ENCODE measurements at places on chromosomes 11 and 22. TPM values are rescaled to one million over a fixed set of nuclear protein-coding genes. Genes with fewer than 3 reads are reported as not detected.
A peak's percentile ranks its signal among the peaks of the same experiment; 100 is the strongest.

FOLR3 gene
- 74.0 TPM for polyA plus RNA-seq

GRCh38 chr11:113160808-113161124 is 153.6 kb upstream of the TTC12 start:
- DNase-seq = no peak

- DNase-seq = no peak
Measured at GRCh38 chr22:20009582-20010306, 6.9 kb downstream of the ARVCF start.

DNA sequence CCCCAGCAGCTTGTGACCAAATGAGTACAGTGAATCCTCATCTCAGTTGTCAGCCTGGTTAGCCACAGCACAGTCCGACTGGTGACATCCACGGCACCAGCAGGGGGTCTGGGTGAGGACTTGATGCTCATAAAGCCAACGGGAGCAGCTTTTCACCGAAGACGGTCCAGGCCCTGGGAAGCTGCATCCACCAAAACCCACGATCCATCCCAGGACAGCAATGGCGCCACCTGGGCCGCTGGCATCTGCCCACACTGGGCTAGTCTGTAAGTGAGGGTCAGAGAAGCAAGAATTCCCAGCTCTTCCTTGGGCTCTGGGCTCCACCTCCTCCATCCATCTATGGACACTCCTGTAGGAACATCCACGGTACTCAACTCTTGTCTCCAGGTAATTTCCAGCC is 25.1 kb upstream of the FXYD6 start:
- no peak for DNase-seq

GRCh38 chr11:76234021-76234415 is 27.7 kb upstream of the WNT11 start:
- DNase-seq = peak; percentile 93

- no peak for DNase-seq
Measured at GRCh38 chr22:47372596-47373385, 610.3 kb downstream of the TBC1D22A start.

DNA sequence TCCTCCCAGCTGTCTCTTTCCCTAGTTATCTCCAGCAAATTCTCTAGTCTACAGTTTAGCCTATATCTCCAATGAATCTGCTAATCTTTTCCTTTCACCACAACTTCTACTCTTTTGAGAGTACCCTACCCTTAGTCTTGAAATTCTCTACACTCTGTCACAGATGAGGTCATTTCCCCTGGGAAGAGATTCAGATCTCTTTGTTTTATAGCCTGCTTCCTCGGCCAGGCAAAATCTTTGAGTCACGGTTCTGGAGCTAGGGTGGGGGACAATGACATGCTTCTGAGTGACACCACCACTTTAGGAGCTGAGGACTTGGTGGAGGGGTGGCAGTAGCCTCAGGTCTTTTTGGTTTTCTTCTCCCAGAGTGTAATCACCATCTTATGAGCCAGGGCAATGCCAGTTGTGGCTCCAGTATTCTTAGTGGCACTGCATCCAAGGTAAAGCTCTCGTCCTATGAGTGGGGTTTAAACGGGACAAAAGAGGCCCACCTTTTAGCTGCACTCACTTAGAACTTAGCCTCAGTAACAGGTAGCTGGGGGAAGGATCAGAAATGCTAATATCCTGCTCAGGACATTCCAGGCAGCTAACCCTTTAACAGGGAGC is 98.5 kb upstream of the RRM1 start:
- DNase-seq = no peak

- no peak for DNase-seq
Measured at GRCh38 chr11:85088286-85088685, 538.9 kb downstream of the DLG2 start.

DNA sequence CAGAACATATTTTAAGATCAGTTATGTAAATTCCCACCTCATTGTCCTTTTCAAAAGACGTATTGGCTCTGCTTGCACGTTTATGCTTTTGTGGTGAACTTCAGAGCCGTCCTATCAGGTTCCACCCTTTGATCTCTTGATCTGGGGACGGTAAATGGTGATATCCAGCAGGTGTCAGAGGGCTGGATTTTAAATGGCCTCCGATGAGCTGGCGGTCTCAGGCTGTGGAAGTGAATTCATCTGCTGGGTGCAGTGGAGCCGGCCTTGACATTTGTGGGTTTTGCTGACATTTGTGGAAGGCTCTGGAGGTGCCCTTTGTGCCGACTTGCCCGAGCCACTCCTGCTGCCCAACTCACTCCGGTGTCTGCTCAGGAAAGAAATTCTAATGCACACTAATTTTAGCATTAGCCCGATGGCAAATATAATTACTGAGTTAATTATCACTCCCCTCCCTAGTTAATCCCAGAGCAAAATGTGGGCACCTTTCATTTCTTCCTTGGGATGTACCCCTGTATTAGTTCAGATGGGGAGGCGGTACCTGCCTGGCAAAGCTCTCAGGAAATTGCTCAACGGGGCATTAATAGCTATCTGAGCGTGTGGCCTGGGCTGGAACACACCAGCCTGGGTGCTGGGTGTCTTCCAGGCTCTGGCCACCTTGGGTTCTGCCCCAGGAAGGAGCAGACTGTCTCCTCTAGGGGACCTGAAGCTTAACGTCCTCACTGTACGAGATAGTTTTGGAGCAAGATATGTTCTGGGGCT is 9.1 kb downstream of the LRP5 start:
- DNase-seq = no peak

GRCh38 chr11:75346912-75347647 is 4.4 kb downstream of the ARRB1 start:
- DNase-seq = peak; percentile 42

MISFA gene
- not detected for polyA plus RNA-seq

- DNase-seq = no peak
Measured at GRCh38 chr11:130766650-130767565, 149.4 kb downstream of the SNX19 start.

DNA sequence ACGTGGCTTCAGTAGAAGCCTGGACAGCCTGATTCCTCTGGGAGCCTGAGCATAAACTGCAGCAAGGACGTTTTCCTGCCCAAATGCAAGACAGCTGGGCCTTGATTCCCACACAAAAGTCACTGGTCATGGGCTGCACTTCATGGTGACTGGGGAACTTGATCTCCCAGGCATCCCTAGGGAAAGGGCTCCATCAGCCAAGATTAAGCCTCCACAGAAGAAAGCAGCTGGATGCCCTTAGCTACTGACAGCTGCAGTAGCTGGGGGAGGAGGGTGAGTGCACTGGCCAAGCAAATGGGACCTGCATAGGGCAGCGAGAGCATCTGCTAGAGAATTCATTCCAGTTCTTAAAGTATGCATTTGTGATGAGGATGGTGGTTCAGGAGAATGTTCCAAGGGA is 267.4 kb upstream of the ISX start:
- DNase-seq = no peak

GRCh38 chr11:95450547-95451123 is 219.6 kb upstream of the SESN3 start:
- no peak for DNase-seq

LYVE1 gene
- polyA plus RNA-seq = 0.31 TPM

- peak; percentile 9 for DNase-seq
Measured at GRCh38 chr11:10019906-10020682, 273.9 kb downstream of the SBF2 start.

GRCh38 chr11:124946735-124947141 is 7.3 kb upstream of the CCDC15 start:
- DNase-seq = no peak

AHNAK gene
- 103 TPM for polyA plus RNA-seq

RIMBP3B gene
- 0.09 TPM for polyA plus RNA-seq

BAIAP2L2 gene
- polyA plus RNA-seq = not detected

DNA sequence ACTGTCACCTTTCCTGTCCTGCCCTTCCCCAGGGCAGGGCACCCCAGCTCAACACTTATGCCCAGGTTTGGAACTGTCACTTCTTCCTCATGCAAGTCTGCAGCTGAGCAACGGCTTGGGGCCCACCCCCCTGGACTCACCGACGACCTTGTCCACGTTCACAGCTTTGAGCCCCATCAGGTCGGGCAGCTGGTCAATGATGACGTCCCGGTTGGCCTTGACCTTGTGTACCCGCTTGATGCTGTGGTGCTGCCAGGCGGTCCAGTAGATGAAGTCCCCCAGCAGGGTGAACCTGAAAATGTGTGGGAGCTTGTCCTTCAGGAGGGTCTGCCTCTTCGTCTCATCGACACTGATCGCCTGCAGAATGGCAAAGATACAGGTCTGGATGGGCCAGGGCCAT is 135.0 kb downstream of the CRYBB2 start:
- DNase-seq = no peak

TMEM121B gene
- polyA plus RNA-seq = 1.4 TPM

GRCh38 chr22:36107436-36107835 is 53.1 kb downstream of the APOL3 start:
- no peak for DNase-seq

DNA sequence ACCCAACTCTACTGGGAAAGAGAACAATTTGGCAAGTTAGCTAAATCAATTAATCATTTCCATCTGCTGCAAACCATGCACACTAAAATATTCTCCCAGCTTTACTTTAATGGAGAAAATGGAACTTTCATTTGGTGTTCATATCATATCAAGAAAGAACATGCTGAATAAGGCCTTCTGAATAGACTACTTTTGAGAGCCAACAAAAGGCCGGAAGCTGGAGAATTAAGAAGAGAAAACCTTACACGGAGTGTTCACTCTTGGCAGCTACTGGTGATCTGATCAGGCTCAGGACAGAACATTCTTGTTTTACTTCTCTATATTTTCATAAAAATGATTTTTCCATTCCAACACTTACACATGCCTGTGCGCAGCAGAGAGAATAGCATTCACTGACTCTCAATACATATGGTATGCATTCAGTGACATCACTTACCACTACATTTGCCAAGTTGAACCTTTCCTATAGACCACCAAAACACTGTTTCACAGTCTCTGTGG is 165.3 kb downstream of the TTC28 start:
- no peak for DNase-seq

DNA sequence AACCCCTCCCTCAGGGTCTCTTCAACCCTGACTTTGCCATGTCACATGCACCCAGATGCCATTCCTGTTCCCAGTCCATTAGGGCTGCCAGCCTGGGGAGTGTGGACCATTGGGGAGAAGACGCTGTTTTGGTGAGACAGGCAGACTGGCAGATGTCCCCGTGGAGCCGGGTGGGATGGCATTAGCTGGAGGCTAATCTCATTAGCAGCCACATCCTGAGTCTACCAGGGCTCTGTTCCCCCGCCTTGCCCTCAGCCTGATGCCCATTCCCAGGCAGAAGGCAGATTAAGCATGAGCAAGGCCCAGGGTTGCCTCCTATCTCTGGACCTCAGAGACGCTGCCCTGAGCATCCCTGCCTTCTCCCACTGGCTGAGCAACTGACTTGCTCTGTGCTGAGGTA is 46.4 kb upstream of the ALX4 start:
- DNase-seq = no peak

SYT8 gene
- not detected for polyA plus RNA-seq

KRTAP5-8 gene
- polyA plus RNA-seq = not detected

DNA sequence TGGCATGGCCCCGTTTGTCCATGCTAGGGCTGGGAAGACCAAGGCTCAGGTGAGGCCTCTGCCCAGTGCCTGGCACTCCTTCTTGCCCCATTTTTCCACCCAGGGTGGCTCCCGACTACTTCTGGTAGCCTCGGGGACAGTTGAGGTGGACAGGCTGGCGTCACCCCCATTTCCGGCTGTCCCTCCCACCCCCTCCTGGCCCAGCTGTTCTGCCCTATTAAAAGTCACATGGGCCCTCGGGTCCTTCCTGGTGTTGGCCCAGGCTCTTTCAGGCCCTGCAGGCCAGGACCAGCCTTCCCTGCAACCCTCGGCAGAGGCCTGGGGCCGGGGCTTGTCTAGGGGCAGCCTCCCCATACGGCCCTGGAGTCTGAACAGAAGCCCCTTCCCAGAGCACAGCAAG is 9.5 kb downstream of the CD81 start:
- DNase-seq = no peak

- DNase-seq = no peak
Measured at GRCh38 chr22:48486134-48486532, 1341.5 kb downstream of the BRD1 start.

DNA sequence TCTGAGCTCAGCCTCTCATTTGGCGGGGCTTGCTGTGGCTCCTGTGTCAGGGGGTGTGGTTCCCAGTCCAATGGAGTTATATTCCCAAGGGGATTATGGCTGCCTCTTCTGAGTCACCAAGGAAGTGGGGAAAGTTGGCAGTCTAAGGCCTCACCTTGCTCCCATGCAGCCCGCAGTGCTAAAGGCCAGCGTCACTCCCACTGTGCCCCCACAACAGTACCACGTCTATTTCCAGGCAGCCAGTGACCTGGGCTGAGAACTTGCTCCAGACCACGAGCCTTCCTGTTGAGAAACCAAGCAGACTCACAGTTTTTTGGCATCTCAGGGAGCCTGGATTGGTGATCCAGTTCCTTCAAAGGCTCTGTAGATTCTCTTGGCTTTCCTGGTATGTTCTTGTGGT is 45.6 kb downstream of the OR2AT4 start:
- no peak for DNase-seq

LRRC56 gene
- polyA plus RNA-seq = 0.09 TPM

DNA sequence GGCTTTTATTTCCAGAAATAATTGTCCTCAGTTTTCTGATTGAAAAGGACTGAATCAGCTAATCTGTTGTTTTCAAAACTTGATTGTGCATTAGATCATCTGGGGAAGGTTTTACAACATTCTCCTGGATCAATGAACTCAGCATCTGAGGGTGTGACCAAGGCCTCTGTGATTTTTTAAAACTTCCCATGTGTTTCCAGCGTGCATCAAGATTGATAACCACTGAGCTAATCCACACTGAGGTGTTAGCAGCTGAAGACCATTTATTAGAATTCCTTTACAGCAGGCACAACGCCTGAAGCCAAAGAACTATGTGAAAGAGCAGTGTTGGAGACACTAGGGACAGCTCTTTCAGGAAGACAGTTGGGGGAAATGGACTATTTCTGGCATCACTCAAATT is 10.2 kb downstream of the VSTM5 start:
- DNase-seq = no peak

GRCh38 chr11:33885338-33886005 is 6.4 kb downstream of the LMO2 start:
- DNase-seq = peak; percentile 49

DNA sequence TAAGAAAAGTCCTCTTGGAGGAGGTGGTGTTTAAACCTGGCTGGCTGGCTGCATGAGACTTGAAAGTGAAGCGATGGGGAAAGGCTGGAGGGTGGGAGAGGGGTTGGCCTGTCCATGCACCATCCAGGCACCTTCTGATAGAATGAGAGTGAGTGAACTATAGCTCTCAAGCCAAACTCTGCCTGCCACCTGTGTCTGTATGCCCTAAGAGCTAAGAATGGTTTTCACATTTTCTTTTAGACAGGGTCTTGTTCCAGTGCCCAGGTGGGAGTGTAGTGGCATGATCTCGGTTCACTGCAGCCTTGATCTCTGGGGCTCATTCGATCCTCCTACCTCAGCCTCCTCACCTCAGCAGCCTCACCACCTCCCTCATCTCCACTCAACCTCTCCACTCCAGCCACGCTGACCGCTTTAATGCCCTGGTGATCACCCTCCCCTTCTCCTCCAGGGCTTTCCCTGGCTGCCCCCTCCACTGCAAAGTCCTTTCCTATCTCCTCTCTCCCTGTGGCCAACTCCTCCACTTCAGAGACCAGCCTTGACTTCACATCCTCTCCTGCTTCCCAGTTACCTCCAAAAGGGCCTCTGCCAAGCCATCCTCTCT is 38.3 kb upstream of the DKK3 start:
- no peak for DNase-seq

Data from CD14-positive monocyte (primary cell).